Foreskin keratinocyte (primary cell): ENCODE measurements at places on chromosomes 3 and 15.

- peak; percentile 63 for DNase-seq
Measured at GRCh38 chr15:63048776-63049665, 6.5 kb downstream of the TPM1 start.

- DNase-seq = no peak
Measured at GRCh38 chr3:100978011-100978659, 15.1 kb downstream of the ABI3BP start.

GRCh38 chr3:156657862-156658731, 16.3 kb upstream of the TIPARP start:
- DNase-seq = no peak

DNA sequence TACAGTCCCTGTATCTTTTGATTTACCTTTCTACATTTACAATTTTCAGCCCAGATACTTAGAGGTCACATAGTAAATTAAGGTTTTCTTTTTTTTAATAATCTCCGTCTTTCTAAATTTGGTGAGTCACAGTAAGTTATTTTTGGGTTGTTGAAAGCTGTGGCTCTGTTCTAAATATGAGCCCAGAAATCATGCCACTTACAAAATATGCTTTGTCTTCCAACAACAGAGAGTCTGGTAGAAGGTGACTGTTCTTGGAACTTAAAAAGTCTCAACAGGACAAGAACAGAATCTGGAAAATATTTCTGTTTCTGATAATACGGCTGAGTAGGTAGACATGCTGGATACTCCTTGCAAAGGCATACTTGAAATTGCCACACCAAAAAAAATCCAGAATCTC, 16.0 kb downstream of the GOLGA8S start:
- no peak for DNase-seq

DNA sequence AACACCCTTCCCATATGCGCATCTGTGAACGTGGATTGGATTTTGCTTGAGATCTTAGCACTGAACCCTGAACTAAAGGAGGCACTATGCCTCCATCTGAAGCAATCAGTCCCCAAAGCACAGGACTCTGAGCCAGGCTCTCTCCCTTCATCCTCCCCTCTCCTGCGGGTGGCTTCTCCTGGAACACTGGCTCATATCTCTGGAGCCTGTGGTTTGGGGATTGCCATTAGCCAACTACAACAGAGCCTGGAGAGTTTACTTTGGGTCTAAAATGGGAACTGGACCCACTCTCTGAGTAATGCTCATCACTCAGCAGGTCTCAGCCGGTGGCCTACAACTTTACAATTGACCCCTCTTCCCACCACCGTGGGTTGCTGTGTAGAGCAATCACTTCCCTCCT, 190.8 kb upstream of the HES1 start:
- no peak for DNase-seq

- no peak for DNase-seq
Measured at GRCh38 chr3:94167346-94167745, 104.5 kb downstream of the NSUN3 start.

GRCh38 chr3:115667738-115668065, 44.4 kb downstream of the GAP43 start:
- DNase-seq = no peak

GRCh38 chr3:1179146-1179545, 86.3 kb downstream of the CNTN6 start:
- DNase-seq = peak; percentile 11

- DNase-seq = no peak
Measured at GRCh38 chr3:129112308-129113052, 9.1 kb downstream of the RAB43 start.

DNA sequence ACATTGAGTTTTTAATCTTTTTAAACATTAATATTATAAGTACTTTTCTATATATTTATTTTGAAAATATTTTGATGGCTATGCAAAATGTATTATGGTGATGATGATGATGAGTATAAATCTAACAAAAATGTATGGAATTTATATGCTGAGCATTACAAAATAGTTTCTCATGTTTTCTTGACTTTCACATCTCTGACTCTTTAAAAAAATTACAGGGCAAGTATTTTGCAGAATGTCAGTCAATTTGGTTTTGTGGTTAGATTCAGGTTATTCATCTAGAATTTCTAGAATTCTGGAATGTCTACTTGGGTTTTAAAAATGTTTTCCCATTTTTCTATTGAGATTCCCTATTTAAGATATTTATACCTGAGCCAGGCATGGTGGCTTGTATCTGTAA, 41.7 kb upstream of the ANP32A start:
- no peak for DNase-seq
